ENCODE measurements at places on chromosomes 1 and 21. TPM values are rescaled to one million over a fixed set of nuclear protein-coding genes. Genes with fewer than 3 reads are reported as not detected.

DNA sequence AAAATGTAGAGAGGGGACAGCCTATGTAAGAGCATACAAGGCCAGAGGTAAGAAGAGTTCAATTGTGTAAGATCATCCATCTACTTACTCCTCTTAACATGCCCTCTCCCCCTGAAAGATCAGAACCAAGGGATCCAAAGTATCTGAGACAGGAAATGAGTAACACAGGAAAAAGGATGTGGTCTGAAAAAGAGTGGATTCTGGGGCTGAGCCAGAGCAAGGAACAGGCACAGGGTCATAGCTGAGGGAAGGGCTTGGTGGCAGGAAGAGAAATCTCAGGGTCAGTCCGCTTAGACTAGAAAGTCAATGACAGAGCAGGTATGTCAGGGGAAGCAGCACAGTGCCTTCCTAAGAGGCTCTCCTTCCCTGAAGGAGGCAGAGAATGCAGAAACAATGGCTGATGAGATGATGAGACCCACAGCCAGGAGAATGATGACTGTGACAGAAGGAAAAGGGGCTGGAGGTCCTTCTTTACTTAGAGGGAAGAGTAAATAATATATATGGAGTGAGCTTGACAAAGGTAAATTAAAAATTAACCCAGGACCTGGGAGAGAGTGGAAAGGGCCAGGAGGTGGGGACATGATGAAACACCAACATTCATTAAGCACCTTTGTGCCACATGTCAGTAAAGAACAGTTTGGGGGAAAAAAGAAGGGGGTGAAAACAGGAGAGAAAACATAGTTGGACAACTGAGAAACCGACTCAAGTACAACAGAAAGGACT is 26.2 kb upstream of the A3GALT2 start:
- peak; percentile 83 for DNase-seq

DNA sequence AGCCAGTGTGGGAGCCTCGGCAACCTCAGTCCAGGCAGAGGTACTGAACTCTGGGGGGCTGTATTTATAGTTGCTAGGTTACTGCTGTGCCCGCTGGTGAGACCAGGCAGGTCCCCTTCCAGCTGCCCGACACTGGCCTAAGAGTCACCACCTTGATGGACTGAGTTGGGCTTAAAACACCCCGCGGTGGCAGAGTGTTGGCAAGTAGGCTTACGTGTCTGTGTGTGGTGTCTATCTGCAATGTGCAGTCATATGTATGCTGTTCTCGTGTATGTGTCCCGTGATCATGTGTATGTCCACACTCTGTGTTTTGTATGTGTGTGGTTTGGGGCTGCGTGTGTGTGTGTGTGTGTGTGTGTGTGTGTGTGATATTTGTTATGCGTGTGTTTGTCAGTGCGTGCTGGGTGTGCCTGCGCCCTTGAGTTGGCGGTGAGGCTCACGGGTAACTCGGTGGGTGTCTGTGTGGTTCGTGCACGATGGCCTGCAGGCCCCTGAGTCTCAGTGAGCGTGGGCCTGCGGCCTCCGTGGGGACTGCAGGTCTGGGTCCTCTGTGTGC is 65.5 kb downstream of the MEF2D start:
- no peak for DNase-seq

The GSTM3 gene
- total RNA-seq = 35.1 TPM

The TMPRSS15 gene
- total RNA-seq = not detected

The CRP gene
- 0.65 TPM for total RNA-seq
